T1000 (cell line): ENCODE measurements at places on chromosomes 12 and 14.

GRCh38 chr12:10279937-10280336 lies 27.7 kb upstream of the KLRD1 start:
- DNase-seq, result no peak

- DNase-seq, result no peak
Observed at GRCh38 chr12:130158754-130159059, 3.6 kb upstream of the FZD10 start.

DNA sequence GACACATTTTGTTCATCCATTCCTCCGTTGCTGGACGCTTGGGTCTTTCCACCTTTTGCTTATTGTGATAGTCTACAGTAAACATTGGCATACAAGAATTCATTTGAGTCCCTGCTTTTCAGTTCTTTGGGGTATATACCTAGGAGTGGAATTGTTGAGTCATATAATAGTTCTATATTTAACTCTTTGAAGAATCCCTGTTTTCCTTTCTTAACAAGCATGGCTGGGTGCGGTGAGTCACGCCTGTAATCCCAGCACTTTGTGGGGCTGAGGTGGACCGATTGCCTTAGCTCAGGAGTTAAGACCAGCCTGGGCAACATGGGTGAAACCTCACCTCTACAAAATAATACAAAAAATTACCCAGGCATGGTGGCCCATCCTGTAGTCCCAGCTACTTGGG lies 75.4 kb downstream of the CCDC92 start:
- peak; percentile 38 for DNase-seq

DNA sequence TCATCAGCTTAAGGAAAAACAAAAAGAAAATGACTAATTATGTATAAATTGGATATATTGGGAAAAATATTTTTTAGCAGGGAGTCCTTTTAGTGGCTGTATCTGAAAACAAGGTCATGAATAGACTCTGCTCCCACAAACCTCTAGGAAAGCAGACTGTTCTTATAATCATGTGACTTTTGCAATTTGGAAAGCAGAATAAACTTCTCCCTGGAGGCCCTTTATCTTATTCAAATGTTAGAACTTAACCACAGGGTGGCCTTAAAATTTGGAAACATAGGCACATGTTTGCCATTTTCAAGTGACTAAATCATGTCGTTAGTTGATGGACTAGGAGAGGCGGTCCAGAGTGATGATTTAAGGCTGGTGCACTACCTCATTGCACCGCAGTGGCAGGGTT lies 196.6 kb upstream of the KRR1 start:
- DNase-seq, result no peak

- DNase-seq, result peak; percentile 77
Observed at GRCh38 chr12:79547044-79547734, 143.6 kb downstream of the PAWR start.

DNA sequence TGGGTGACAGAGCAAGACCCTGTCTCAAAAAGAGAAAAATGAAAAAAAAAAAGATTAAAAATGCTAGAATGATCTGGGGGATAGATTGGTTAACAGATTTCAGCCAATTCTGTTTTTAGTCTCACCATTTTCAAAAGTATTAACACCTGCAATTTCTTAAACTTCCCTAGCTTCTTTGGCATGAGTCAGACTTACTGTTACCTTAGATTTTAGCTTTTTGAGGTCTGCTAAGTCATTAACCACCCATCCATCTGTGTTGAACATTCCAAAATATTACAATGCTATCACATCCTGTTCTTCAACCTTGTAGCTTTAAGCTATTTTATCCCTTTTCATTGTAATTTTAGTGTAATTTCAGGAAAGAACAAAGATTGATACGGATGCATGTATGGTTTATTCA lies 59.3 kb downstream of the PPP1R13B start:
- DNase-seq, result no peak

DNA sequence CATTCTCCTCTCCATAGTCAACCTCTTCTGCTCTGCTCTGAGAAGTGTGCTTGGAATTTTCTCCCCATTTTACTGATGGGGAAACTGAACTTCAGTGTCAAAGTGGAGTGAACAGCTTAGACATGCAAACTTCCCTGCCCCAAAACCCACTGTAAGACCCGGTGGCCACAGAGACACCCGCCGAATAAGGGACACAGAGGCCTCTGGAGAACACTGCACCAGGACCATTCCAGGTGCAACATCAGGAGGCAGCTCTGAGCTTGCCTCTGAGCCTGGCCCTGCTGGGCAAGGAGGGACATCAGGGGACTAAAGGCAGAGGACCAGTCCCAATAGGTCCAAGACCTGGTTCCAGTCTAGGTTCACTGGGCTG lies 1.7 kb downstream of the HDAC7 start:
- no peak for DNase-seq

GRCh38 chr12:62983594-62983993 lies 48.6 kb upstream of the PPM1H start:
- no peak for DNase-seq

DNA sequence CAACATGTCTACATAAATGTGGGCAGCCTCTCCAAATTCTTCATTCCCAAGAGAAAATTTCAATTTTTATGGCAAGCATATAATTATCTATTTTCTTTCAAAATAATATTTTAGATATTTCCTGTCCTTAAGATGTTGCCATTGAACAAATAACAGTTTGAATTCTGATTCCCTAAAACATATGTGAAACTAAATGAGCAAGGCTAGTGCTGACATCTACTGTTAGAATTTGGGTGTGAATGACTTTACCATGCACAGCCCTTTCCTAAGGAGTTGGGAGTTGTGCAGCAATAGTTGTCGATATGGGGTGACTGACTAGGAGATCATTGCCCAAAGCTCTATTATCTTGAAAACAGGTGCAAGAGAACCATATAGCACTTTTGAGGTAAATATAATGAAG lies 108.2 kb upstream of the SLC38A4 start:
- DNase-seq, result no peak

GRCh38 chr14:96581902-96582301 lies 79.7 kb downstream of the PAPOLA start:
- DNase-seq, result no peak

GRCh38 chr12:114371250-114371649 lies 34.7 kb downstream of the TBX5 start:
- no peak for DNase-seq

DNA sequence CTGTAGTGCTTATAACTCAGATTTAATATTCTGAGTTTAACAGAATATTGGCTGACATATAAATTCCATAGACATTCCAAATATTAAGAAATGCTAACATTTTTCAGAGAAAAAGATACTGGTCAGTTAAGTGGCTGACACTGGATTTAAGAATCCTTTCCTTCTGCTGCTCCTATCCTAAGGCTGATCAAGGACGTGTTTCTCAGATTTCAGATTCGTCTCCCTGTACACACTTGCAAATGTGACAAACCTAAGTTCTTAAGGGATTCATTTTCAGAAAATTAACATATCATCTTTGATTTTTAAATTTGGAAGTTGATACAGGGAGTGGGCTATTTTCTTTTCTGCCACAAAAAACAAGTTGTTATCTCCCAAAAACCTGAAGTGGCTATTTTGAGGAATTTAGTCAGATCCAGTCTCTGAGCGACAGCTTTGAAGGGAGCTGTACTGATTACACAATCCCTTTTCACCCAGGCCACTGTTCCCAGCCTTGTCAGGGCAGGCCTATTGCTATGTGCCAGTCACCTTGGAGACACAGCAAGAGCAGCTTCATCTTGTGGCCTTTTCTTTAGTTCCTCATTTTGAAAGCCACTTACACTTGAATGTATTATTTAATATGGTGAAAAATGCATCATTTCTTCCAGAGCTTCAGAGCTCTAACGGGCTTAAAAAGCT lies 370.6 kb downstream of the KCNH5 start:
- DNase-seq, result no peak

DNA sequence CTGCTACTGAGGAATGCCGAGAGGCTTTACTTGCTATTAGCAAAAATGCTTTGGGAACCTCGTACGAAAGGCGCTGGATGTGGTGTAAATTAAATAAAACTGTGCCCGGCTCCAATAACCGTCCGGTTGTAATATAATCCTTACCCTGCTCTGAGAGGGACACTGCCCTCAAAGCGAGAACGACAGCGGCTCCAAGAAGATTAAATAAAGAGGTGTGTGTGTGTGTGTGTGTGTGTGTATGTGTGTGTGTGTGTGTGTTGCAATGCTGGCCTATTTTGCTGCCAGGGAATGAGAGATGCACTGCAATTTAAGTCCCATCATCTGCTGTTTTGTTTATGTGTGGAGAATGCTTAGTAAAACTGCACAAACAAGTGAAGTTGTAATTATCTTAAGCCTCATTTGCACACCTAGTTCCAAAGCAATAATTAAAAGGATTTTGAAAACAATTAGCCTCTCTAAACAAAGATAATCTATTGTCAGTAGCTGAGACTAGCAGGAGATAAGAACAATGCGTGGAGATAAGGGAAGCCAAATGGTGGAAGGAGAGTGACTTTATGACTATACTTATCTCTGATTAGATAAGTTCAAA lies 1.2 kb upstream of the SIX1 start:
- no peak for DNase-seq

GRCh38 chr12:57887631-57888408 lies 41.3 kb upstream of the CTDSP2 start:
- DNase-seq, result peak; percentile 36

DNA sequence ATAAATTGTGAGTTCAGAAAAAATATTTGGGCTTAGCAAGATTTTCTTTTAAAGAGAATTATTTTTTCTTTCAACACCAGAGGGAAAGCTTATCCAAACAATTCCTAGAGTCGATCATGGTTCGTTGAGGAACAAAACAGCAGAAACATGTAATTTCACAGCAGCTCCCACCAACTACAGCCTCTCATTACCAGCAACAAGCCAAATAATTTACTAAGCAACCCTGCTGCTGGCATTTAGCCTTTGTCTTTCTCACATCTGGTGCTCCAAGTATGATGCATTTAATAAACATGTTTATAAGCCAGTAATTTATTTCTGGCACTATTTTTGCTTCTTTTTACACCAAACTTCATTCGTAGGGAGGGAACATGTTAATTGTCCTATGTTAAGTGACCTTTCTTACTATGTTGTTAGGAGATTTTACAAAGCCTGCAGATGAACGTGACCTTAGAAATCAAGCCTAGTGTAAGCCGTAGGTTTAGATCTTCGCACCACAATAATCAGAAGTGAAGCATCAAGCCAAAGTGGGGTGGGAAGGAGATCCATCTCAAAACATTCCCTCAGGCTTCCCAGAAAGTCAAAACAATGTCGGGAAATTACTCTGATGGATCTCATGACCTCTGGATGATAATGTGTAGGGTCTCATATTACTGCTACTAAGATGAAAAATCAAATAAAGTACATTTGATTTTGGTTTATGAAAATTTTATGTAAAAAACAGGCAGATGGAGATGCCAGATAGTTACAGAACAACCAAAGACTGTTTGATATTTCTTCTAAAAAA lies 128.4 kb downstream of the RPAP3 start:
- no peak for DNase-seq

- no peak for DNase-seq
Observed at GRCh38 chr14:31336646-31337045, 83.7 kb downstream of the HEATR5A start.

DNA sequence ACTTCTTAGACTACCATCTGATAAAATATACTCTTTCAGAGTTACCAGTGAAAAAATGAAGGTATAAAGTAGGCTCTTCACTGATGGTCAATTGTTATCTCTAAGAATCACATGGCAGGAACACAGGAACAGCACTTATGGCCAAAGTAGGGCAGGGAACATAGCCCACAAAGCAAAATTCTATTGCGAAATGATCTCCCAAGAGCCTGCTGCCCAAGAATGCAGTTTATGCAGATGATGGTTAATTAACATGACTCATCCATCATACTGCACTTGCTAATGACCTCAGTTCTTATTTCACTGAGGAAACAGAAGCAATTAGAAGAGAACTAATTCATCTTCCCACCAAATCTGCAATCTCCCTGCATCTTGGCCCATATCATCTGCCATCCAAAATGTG lies 133.8 kb downstream of the SLC2A13 start:
- no peak for DNase-seq
